ENCODE measurements at places on chromosomes 4 and X. TPM values are rescaled to one million over a fixed set of nuclear protein-coding genes. Genes with fewer than 3 reads are reported as not detected.

TAF7L gene
- 0.19 TPM for total RNA-seq

VCX gene
- total RNA-seq = not detected

FABP2 gene
- total RNA-seq = not detected

RAB39B gene
- total RNA-seq = 9.9 TPM

TMPRSS11D gene
- not detected for total RNA-seq

ARL9 gene
- total RNA-seq = 0.07 TPM

DNA sequence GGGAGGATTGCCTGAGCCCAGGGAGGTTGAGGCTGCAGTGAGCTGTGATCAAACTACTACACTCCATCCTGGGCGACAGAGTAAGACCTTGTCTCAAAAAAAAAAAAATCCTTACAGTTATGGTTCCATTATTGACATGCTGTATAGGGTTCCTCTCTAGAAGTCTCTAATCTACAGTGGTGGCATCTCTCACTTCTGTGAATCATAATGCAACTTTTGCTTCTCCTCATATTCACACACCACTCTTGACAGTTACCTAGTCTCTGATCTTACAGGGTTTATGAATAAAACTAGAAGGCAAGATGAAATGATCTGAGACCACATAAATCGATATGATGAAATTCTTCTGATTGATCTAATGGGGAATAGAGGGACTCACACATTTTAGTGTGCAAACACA is 40.6 kb downstream of the DOCK11 start:
- peak; percentile 55 for DNase-seq

- no peak for DNase-seq
Measured at GRCh38 chr4:40475609-40476008, 140.5 kb downstream of the CHRNA9 start.

DNA sequence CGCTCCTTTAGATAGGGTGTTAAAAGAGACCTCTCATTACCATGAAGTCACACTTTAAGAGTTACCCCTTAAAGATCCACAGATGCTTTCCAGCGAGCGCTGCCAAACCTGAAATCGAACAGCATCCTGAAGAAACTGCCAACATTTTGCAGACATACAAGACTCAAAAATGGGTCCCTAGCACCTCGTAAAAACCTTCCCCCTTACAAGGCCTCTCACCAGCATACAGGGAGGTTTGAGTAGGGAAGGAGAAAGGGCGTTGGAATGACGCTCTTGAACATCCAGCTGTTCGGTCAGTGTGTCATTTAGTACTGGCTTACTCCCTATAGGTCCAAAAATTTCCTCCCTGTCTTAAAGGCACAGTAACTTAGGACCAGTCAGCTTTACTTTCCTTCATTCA is 45.3 kb upstream of the PGRMC1 start:
- no peak for DNase-seq

GRCh38 chr4:48410812-48411211 is 69.5 kb downstream of the SLAIN2 start:
- peak; percentile 19 for DNase-seq

- DNase-seq = no peak
Measured at GRCh38 chr4:78763251-78763650, 12.9 kb upstream of the BMP2K start.

- no peak for DNase-seq
Measured at GRCh38 chr4:77126809-77127208, 30.2 kb upstream of the CCNG2 start.

GRCh38 chrX:10505726-10506125 is 114.7 kb downstream of the MID1 start:
- DNase-seq = no peak

DNA sequence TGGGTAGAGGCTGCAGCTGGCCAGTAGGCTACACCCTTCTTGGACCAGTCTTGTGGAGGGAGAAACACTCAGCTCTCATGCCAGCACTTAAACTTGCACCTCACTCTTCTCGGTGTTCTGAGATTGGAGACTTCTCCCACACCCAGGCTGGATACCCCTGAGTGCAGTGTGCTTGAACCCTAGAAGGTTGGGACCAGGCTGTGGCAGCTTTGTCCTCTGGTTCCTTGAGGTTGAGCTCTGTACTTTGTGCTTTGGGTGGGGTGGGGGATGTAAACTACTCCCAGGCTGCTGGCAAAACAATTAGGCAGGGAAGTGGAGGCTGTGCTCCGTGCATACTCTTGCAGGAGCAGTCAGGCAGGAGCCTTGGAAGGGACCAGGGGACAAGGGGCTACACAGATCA is 143.6 kb upstream of the GNPDA2 start:
- no peak for DNase-seq

DNA sequence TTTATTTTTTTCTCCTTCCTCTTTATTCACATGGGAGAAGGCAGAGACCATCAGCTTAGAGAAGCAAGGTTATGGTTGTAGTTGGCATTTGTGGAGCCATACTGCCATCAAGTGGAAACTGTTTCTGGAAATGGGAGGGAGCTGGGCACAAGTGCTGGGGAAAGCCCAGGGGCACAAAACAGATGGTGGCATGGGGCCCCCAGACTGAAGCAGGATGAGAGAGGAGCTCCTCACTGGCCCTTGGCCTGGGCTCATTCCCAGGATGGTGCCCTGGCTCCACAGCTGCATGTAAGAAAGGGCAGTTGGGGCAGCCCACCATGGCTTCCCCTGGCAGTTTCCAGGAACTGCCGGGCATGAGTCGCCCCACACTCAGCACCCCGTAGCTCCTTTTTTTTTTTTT is 59.2 kb downstream of the NBDY start:
- DNase-seq = no peak

GRCh38 chrX:41603596-41603995 is 85.2 kb upstream of the GPR34 start:
- DNase-seq = no peak

- no peak for DNase-seq
Measured at GRCh38 chrX:23066588-23067281, 67.0 kb downstream of the DDX53 start.

DNA sequence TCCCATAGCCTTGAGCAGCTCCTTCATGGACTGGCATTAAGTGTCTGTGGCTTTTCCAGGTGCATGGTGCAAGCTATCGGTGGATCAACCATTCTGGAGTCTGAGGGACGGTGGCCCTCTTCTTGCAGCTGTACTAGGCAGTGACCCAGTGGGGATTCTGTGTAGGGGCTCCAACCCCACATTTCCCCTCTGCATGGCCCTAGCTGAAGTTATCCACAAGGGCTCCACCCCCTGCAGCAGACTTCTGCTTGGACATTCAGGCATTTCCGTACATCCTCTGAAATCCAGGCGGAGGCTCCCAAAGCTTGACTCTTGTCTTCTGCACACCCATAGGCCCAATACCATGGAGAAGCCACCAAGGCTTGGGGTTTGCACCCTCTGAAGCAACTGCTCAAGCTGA is 89.3 kb upstream of the PGRMC2 start:
- DNase-seq = no peak

GRCh38 chr4:1116838-1117237 is 3.5 kb upstream of the RNF212 start:
- peak; percentile 49 for DNase-seq

Data from activated CD4-positive, alpha-beta T cell treated with anti-CD3 and anti-CD28 coated beads, Interleukin-2, amount 10 ng/mL, durations not matched to agents 24 days and 14 days (primary cell).